Left ventricle myocardium inferior (tissue), 1 donor: ENCODE measurements at places on chromosomes 7 and 10. TPM values are rescaled to one million over a fixed set of nuclear protein-coding genes. Genes with fewer than 3 reads are reported as not detected.

C10orf88 gene
- 5.6 TPM for total RNA-seq

DNA sequence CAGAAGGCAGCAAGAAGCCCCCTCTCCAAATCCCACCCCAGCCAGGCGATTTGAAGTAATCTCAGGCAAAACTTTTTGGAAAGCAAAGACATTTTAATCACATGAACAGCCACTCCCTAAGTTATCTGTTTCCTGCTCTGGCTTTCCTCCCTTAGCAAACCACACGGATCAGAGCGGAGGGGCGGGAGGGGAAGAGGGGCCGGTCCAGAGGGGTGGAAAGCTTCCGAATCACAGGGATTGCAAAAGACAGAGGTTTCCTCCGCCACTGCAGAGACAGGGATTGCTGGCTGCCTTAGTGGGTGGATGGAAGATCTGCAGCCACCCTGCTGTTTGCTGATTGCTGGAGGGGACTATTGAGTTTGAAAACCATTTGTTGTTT, 41.2 kb downstream of the ZCCHC24 start:
- no peaks in the 10 kb centered on the region for H3K4me1 ChIP-seq
- DNase-seq: peak; percentile 66
- no peaks in the 10 kb centered on the region for H3K27me3 ChIP-seq
- H3K27ac ChIP-seq: no peak overlapping the region
- H3K4me3 ChIP-seq: peak overlapping the region; percentile 46

DNA sequence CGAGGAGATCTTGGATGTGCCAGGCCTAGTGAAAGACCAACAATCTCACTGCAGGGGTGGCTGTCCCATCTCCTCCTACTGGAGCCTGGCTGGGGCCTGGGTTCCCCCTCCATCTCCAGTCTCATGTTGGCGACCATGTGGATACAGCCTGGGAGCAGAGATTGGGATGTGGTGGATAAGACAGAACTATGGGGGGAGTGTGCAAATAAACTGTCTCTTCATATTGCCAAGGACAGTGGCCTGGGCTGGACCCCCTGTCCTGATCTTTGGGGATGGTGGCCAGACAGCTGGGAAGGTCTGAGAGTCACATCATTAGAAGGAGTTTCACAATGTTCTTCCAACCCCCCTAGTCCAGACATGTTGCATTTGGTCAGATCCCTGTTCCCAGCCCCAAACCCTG, 5.8 kb upstream of the MINDY4 start:
- DNase-seq: no peak
- peaks cover 68% of the 10 kb centered on the region for H3K4me1 ChIP-seq
- H3K36me3 ChIP-seq: no peaks in the 10 kb centered on the region
- H3K27ac ChIP-seq: peak overlapping the region; percentile 83
- no peaks in the 10 kb centered on the region for H3K27me3 ChIP-seq

- H3K4me1 ChIP-seq: no peaks in the 10 kb centered on the region
- no peaks in the 10 kb centered on the region for H3K27me3 ChIP-seq
- H3K4me3 ChIP-seq: no peak overlapping the region
- no peak for DNase-seq
- no peaks in the 10 kb centered on the region for H3K36me3 ChIP-seq
Observed at GRCh38 chr7:83413424-83413823, 235.5 kb downstream of the SEMA3E start.

DNA sequence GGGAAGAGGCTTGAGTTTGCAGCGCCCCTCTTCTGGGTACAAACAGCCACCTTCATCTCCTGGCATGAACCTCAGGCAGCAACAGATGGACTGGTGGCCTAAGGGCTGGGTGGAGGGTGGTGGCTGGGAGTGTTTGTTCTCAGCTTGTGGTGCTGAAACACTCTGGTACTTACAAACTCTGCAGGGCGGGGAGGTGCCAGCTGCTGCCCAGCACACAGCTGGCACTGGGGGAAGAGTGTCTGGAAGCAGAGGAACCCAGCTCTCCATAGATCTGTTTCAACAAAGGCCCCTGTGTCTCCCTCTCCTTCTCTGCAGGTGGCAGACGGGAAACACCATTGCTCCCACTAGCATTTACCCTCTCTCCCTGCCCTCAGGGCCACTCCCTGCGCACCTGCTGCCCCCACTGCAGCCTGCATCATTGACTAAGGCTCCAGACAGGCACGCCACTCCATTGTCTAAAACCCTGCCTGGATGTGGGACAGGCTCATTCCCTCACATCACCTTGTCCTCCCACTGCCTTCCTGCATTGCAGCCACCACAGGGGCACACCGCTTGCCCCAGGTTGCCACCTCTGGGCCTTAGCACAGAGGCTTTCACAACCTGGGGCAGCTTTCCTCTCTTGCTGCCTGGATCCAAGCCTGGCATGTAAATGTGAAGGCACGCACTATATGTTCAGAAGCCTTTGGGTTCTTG, 6.5 kb downstream of the ARHGAP22 start:
- DNase-seq: no peak
- peaks cover 14% of the 10 kb centered on the region for H3K27me3 ChIP-seq
- peaks cover 24% of the 10 kb centered on the region for H3K4me1 ChIP-seq
- no peaks in the 10 kb centered on the region for H3K36me3 ChIP-seq
- H3K27ac ChIP-seq: no peak overlapping the region

GRCh38 chr10:1054684-1055083, 1.5 kb upstream of the WDR37 start:
- no peaks in the 10 kb centered on the region for H3K27me3 ChIP-seq
- DNase-seq: no peak
- H3K36me3 ChIP-seq: peaks cover 30% of the 10 kb centered on the region
- peaks cover 95% of the 10 kb centered on the region for H3K4me1 ChIP-seq
